NCI-H524 (cell line): ENCODE measurements at places on chromosomes 6 and 20.

GRCh38 chr6:57207872-57208271 lies 14.2 kb downstream of the RAB23 start:
- DNase-seq: no peak

- peak; percentile 24 for DNase-seq
These were observed 2.0 kb downstream of the PI3 start for GRCh38 chr20:45176526-45177267.

DNA sequence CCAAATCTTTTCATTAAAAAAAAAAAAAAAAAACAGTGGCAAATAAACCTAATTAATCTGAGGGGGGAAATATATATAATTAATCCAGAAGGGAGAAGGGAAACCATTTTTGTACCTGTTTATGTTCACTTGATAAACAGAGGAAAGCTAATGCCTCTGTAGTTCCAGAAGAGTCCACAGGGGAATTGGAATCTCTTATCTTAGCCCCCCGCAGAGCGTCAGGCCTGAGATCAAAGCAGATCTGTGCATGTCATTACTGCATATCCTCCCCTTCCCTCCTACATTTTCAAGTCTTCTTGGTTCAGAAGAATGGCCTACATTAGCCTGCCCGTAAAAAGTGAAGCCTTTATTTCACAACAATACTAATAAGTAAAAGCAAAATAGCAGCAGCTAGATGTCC lies 157.2 kb downstream of the PTPRT start:
- no peak for DNase-seq

GRCh38 chr6:142760152-142760551 lies 184.8 kb downstream of the HIVEP2 start:
- DNase-seq: no peak

DNA sequence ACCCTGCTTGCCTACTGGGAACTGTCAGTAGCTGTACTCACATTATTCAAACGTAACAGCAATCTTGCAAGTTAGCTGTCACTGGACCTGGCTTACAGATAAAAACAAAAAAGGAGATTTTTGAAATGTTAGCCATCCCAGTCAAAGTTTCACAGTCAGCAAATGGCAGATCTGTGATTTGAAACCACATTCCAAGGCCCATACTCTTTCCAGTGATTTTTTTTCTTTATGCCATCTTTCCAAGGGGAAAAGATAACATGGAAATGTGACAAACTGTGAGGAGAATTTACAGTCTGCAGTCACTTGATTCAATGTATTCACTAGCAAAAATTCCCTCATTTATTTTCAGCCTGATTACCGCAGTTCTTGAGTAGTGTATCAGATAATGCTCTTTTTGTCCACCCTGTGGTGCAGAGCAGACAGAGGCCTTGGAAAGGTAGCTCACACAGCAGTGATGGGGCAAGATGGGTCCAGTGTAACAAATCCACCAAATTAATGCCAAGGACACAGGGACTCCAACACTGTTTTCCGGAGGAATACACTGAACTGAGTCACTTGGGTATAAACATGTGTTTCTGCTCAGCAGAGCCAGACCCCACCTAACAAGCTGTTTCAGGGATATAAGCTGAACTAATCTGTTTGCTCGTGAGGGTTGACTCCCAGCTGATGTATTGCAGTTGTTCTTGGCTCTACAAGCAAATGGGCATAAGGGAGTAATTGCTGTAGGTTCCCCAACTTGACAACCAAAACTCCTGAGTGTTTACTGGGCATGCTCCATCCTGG lies 49.9 kb upstream of the ADGRF1 start:
- no peak for DNase-seq

DNA sequence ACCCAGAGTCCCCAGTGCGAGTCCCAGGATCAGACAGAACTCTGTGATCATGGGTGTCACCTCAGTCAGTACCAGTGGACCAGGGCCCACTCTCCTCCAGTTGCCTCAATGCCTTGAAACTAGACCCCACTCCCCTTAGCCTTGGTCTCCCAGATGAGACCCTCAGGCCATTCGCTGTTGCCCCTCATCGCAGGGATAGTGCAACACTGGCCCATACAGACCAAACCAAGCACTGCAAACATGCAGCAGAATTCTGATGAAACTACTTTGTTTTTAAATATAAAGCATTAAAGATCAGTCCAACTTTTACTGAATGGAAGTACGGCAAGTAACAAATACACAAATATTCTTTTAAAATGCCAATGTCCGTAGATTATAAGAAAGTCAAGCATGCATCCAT lies 101.2 kb upstream of the NT5E start:
- no peak for DNase-seq

DNA sequence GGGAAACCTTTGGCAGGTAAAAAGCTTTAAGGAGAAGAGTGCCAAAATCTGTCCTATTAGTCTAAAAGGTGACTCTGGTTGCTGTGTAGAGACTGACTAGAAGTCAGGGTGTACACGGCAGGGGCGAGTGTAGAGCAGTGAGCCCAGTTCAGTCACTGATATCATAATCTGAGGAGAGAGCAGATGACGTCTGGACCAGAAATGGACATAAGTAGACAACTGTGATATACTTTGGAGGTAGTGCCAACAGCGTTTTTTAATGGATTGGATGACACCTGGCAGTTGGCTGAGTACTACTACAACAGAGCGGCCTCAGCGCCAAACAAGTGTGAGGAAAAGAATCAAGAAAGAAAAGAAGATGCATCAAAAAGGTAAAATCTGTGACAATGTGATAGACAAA lies 76.0 kb downstream of the MAP7 start:
- no peak for DNase-seq

- no peak for DNase-seq
These were observed 18.9 kb downstream of the SYTL3 start for GRCh38 chr6:158668707-158669103.

DNA sequence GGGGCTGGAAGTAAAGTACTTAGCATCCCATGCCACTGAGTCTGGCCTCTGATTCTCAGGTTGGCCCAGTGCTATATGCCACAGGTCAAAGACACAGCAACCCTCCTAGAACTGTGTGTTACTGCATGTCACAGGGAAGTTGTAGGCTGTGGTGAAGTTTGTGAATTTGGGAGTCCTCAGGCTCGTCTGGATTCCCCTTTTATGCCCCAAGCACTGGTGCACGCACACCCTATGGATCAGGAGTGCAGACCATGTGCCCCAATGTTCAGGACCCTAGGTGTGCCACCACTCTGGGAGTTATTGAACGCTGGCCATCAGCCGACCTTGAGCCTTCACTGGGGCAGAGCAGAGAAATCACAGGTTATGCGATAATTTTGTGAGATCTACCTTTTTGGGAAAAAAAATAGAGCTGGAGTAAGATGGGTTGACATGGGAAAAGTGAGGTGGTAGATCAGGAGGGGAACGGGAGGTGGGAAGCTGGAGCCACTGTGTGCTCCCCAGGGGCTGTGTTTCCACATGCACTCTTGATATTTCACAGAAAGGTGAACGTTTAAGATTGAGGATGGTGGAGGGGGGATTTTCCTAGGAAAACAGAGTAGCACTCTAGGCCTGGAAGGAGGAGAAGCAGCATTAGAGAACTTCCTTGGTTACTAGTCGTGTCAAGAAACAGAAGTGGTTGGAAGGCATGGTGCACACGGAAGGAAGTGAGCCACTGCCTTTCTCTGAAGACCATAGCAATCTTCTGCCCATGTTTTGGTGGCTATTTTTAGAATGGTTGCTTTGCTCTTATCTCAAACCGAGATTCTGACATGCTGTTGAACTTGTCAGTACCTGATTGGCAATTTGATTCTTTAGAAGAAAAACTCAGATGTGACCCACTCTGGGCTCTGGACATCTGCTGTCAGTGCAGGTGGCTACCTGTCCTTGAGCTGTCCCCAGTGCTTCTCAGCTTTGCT lies 44.1 kb downstream of the DUSP22 start:
- no peak for DNase-seq

- DNase-seq: no peak
These were observed 83.3 kb upstream of the SIRPA start for GRCh38 chr20:1811621-1812498.
